Transverse colon (tissue), 4 donors: ENCODE measurements at places on chromosomes 3 and 15.

GRCh38 chr3:194277104-194277785 is 73.9 kb downstream of the CPN2 start:
- DNase-seq = peak; percentile 21

GRCh38 chr15:70427167-70428120 is 329.7 kb upstream of the TLE3 start:
- no peak for DNase-seq

GRCh38 chr3:69914395-69914794 is 85.1 kb upstream of the SAMMSON start:
- no peak for DNase-seq

DNA sequence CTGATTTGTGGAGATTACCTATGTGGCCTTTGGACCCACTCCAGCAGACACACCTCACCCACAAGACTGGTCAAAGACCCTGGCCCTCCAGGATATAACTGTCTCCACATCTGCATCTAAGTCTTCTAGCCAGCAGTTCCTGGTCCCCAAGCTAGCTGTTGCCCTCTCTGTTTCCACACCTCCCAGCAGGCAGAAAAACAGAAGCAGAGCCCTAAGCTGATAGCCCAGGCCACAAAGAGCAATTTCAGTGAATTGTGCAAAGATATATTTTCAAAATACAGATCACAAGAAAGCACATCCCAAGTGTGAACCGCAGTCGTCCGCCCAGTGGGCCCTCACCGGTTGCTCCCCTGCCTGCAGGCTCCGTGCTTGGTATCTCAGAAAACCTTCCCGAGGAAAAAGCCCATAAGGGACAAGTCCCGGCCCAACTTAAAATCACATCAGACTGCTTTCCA is 2.6 kb downstream of the TNIK start:
- peak; percentile 35 for DNase-seq

- DNase-seq = no peak
Measured at GRCh38 chr3:42419563-42419962, 9.2 kb upstream of the LYZL4 start.

GRCh38 chr3:154307363-154307762 is 16.9 kb downstream of the DHX36 start:
- DNase-seq = no peak

DNA sequence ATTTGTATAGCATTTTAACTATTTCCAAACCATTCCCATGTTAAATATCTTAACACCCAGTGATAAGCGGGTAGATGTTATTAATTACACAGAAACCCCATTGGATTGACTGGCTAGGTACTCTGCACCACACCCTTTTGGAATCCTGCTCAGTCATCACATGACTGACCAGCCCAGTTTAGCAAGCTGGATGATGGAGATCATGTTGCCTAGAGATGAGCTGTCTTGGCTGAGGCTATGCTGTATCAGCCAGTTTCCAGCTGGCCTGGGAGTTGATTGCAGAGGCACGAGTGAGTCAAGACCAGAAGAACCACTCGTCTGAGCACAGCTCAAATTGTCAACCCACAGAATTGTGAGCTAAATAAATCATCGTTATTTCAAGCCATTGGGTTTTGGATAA is 124.6 kb downstream of the ZNF621 start:
- no peak for DNase-seq

DNA sequence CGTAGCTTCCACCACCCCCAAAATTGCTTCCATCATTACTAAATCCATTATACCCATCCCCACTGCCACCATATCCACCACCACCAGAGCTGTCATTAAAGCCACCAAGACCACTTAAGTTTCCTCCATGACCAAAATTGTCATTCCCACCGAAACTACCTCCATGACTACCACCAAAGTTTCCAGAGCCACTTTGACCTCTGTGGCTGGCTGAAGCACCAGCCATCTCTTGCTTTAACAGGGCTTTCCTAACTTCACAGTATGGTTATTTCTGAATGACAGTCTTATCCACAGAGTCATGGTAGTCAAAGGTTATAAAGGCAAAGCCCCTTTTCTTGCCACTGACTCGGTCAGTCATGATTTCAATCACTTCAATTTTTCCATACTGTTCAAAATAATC is 24.3 kb upstream of the DENND4A start:
- DNase-seq = no peak

GRCh38 chr15:67024314-67024997 is 40.9 kb upstream of the SMAD3 start:
- DNase-seq = peak; percentile 77

DNA sequence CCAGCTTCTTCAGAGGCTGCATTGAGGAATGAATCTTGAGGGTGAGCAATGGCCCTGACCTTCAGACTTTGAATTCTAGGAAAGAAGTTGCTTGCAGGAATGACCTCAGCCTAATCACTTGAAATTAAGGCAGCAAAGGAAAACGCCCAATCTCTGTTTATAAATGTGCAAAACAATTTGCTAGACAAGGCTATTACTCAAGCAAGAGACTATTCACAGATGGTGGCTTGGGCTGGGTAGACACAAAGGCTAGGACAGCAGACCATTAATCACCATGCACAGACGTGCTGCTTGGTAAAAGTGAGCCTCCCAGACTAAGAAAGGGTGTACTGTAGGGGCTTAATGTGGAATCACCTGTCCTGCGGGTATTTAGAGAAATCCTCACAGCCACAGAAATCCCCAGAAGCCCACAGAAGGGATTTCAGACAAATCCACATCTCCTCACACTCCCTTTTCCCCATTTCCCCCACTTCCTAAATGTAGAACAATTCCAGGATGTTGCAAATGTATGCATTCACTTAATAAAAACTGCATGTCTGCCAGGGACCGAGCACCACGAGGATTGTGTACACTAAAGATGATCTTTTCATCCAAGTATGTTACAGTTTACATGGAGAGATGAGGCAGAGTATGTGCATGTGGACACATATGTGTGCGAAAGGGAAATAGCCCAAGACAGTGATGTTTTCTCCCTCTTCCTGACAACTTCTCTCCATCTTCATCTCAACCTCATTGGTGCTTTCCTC is 259.5 kb downstream of the THSD4 start:
- DNase-seq = peak; percentile 24

GRCh38 chr3:63662011-63662410 is 9.5 kb downstream of the SNTN start:
- no peak for DNase-seq

- DNase-seq = no peak
Measured at GRCh38 chr15:63517202-63517601, 12.8 kb downstream of the USP3 start.

- no peak for DNase-seq
Measured at GRCh38 chr3:29329986-29330890, 49.4 kb downstream of the RBMS3 start.

GRCh38 chr3:170055209-170055608 is 17.4 kb downstream of the GPR160 start:
- DNase-seq = no peak
